Kidney (tissue), 22 donors: ENCODE measurements at places on chromosomes 2 and 18. TPM values are rescaled to one million over a fixed set of nuclear protein-coding genes. Genes with fewer than 3 reads are reported as not detected.
A peak's percentile ranks its signal among the peaks of the same experiment; 100 is the strongest.

GRCh38 chr2:156907806-156908205 lies 349.7 kb upstream of the GALNT5 start:
- no peak for DNase-seq

DNA sequence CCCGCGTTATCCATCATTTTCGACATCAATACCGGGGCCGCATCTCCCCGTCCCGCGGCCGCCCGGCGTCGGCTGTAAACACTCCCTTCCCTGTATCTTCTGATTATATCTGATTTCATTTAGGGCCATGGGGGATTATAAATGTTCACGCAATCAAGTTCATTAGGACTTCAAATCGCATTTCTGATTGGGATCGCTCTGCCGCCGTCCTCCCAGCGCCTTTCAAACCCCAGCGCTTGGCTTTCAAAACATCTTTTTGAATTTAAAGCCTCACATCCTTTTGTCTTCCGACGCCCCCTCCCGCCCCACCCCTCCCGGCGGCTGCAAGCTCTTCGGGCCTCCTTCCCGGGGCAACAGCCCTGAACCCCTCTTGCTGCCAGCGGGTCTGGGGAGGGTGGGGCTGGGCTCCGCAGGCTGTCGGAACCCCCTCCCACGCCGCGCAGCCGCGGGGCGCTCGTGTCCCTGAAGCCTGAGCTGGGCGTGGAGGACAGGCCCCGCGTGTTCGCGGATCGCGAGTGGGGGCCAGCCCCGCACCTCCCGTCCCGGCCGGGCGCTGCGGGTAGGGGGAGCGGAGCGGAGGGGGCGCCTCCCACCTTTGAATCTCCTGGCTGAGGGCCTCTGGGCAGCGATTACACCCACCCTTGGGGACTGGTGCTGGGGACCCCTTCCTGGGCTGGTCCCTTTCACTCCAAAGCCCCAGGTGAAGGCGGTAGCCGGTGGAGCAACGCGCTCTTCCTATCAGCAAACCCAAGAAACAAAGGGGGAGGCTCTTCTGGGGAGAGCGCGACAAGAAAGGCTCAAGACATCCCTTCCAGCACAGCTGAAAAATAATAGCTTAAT lies 11.3 kb upstream of the GBX2 start:
- DNase-seq: peak; percentile 63

- DNase-seq: peak; percentile 45
Observed at GRCh38 chr2:238580486-238580885, 153.8 kb downstream of the ASB1 start.

DNA sequence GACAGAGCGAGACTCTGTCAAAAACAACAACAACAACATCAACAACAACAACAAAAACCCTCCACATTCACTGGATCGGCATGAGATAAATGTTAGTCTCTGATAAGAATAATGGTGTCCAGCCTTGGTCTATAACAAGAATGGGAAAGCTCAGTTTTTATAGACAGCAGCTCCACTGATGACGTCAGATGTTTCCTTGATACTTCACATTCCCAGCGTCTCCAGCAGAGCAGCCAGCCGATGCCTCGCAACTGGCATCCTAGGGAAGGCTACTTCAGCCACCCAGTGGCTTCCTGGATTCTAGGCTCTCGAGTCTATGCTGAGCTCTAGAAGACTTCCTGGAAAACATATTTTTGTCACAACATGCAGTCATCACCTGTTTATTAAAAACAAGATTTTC lies 271.4 kb upstream of the SMIM21 start:
- DNase-seq: no peak

- no peak for DNase-seq
Observed at GRCh38 chr2:44136252-44136651, 32.4 kb upstream of the PPM1B start.

GRCh38 chr2:208363485-208363884 lies 43.1 kb upstream of the PTH2R start:
- no peak for DNase-seq

DNA sequence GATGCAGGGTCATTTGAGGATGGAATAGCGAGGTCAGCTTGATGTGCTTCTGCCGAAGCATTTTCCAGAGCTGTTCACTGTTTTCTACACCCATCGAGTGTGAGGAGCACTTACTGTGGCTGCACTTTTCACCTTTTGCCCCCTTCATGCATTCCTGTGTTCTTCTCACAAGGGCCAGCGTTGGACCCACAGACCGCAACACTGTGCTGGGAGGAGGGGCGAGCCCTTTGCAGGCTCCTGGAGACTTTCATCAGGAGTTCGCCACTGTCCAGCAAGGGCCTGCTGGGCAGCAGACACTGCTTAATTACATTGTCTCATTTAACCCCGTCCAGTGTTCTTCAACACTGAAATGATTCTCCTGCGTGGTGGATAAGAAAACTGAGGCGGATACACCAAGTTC lies 29.9 kb downstream of the CYP26B1 start:
- no peak for DNase-seq

GRCh38 chr2:215401896-215402379 lies 33.9 kb downstream of the FN1 start:
- no peak for DNase-seq

DNA sequence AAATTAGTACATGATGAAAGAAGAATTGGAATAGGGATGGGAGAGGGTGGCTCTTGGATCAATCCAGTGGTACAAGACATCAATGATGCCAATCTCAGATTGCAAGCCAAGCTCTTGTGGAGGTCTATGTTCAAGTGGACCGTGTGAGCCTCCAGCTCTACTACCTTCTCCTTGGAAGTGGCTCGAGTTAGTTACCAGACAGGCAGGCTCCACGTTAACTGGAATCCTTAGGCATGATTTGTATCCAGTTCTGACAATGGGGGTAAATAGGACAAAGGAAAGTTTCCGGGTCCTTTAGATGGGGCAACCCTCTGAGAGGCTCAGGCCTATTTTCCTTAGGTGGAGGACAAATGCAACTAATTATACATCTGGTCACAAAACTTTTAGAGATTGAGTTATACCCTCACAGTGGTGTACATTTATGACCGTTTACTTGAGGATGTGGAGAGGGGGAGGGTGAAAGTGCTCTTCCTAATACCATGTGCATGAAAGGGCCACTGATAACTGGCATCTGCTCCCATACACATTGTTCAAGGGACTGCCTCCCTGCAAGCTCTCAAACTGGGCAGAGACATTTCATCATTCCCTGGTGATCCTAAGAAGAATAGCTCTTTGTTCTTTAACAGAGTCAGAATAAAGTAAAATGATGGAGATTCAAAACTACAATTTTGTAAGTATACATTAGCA lies 180.2 kb downstream of the SOCS6 start:
- DNase-seq: no peak

GRCh38 chr18:73638709-73639108 lies 508.9 kb downstream of the FBXO15 start:
- no peak for DNase-seq

DNA sequence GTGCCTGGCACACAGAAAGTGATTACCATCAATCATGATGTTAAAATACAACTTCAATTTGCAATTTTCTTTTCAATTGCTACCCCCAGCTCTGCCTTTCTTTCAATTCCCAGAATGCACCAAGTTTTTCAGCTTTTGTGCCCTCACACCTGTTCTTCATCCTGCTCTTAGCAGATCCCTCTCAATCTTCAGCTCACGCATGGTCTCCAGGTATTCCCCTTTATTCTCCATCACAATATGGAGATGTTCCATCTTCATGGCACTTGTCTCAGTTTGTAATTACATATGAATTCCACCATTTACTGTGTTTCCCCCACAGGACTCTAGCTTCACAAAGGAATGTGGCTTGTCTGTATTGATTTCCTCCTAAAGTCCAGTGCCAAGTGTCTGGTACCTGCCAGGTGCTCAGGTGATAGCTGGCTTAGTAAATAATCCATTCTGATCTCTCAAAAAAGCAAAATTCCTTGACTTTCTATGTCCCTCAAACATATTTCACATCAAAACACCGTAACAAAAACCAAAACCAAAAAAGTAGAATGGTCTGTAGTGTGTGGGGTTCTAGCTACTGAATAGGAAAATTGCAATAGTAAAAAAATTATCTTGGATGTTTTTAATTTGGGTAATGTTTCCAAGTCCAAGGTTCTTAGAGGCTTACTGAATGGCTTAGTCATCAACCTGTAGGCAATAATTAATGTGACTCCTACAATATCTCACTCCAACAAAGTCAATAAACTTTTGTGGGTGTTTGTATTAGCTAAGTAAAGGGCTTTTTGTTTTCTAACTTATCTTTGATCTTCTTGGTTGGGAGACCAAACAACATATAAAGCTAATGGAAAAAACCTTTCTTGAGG lies 2.9 kb upstream of the INSIG2 start:
- DNase-seq: no peak

- DNase-seq: no peak
Observed at GRCh38 chr2:48691935-48692691, 63.4 kb downstream of the LHCGR start.

GRCh38 chr2:4265936-4266335 lies 562.6 kb downstream of the DCDC2C start:
- DNase-seq: no peak

DNA sequence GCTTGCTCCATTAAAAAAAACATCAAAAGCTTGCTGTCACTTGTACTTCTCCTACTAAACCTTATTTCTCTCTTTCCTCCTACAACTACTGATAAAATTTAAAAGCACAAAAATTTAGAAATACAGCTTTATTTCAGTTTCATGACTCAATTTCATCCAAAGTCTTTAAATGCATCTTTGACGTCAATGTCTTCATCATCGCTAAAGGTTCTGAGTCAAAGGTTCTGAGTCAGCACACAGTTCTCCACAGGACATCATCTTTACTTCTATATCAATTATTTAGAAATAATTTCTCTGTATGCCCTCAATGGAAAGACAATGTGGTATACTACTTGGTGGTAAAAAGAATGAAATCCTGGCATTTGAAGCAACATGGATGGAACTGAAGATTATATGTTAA lies 163.9 kb upstream of the DNMT3A start:
- DNase-seq: no peak

DNA sequence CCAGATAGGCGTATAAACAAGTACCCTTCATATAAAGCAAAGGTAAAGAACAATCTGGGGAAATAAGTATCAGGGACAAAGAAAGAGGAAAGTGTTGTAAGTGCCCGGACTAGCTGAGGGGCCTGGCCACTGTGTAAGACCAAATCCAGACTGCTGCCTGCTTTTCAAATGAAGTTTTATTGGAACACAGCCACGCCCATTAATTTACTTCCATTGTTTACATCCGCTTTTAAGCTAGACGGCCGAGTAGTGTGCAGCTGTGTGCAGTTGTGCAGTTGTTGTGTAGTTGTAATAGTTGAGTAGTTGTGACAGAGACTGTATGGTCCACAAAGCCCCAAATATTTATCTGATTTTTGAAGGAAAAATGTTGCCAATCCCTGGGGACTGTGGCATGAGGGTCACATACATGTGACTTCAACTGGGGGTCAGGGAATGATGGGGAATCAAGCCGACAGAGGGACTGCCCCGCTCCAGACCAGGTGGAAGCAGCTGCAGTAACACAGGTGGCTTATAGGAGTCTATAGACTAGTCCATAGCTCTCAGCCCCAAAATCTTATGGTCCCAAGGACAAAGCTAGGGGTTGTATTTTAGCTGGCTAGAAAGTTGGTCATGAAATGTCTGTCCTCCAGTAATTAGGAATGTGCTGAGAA lies 30.0 kb downstream of the FHL2 start:
- DNase-seq: no peak

DNA sequence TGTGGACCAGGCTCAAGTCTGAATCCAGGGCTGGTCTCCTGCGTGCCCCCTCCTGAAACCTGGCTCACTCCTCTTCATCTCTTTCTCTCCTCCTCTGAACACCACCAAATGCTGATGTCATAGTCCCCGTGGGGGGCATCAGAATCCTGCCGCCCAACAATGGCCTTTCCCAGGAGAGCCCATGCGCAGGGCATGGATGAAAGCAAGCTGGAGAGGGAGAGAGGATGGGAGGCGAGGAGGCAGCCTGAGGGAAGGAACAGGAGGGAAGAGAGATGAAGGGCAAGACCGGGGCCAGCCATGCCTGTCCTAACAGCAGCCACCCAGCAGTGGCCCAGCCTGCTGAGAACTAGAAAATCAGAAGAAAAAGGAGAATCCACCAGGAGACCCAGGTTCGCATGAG lies 22.3 kb upstream of the LPIN1 start:
- DNase-seq: no peak

- no peak for DNase-seq
Observed at GRCh38 chr18:46754661-46755292, 2.1 kb downstream of the ST8SIA5 start.

GRCh38 chr2:218988650-218989049 lies 3.7 kb upstream of the FEV start:
- no peak for DNase-seq

DNA sequence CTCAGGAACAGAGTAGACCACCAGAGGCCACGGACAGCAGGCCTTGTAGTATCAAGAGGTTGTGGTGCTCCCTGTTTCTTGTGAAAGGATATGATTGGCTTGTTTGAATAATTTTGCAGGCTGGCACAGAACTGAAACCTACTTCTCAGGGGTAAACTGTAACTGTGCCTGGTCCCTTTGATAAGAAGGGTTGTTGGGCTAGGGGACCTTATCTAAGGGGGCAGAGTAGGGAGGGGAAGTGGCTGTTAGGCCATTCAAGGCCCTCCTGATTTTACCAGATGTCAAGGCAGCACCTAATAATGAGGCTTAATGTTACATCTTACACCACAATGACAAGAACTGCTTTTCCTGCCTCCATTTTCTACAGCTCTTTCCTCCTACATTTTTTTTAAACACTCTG lies 45.6 kb downstream of the GPR39 start:
- DNase-seq: no peak

The HEATR5B gene
- 4.4 TPM for polyA plus RNA-seq

The FRZB gene
- 21.3 TPM for polyA plus RNA-seq

The NOSTRIN gene
- 41.8 TPM for polyA plus RNA-seq

The FOXD4L1 gene
- not detected for polyA plus RNA-seq

The CDH7 gene
- not detected for polyA plus RNA-seq

The RTTN gene
- polyA plus RNA-seq: 6.3 TPM

The STON1 gene
- polyA plus RNA-seq: 5.8 TPM

The ANKRD29 gene
- 5.2 TPM for polyA plus RNA-seq

The CHRNG gene
- not detected for polyA plus RNA-seq

The ZNF236 gene
- 1.1 TPM for polyA plus RNA-seq

The SH3RF3 gene
- 1.7 TPM for polyA plus RNA-seq
